ENCODE measurements at places on chromosomes 16 and 17.

DNA sequence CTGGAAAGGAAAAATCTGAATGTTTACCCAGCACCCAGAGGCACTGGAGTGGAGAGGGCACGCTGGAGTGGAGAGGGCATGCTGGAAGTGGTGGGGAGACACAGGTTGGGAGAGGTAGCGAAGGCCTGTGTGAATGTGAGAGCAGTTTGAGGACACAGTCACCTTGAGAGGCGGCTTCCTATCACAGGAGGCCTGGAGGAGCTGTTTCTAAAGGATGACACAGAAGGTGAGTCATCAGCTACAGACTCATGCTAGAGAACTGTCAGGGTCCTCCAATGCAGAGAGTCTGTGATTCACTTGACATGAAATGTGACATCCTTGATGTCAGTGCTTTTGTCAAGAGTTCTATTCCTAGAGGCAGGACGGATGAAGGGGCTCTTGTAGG is 13.8 kb downstream of the CTRL start:
- DNase-seq = no peak
- no peaks in the 10 kb centered on the region for H3K27me3 ChIP-seq
- peaks cover 8% of the 10 kb centered on the region for H3K36me3 ChIP-seq
- H3K4me3 ChIP-seq = no peak overlapping the region
- no peak overlapping the region for H3K27ac ChIP-seq

- DNase-seq = no peak
- H3K27ac ChIP-seq = no peak overlapping the region
- no peaks in the 10 kb centered on the region for H3K27me3 ChIP-seq
- peaks cover 7% of the 10 kb centered on the region for H3K4me1 ChIP-seq
Measured at GRCh38 chr17:48129981-48130380, 22.4 kb downstream of the SNX11 start.

GRCh38 chr16:64012166-64012565 is 1109.7 kb downstream of the CDH11 start:
- no peaks in the 10 kb centered on the region for H3K36me3 ChIP-seq
- DNase-seq = no peak
- no peaks in the 10 kb centered on the region for H3K27me3 ChIP-seq
- H3K4me1 ChIP-seq = no peaks in the 10 kb centered on the region
- H3K27ac ChIP-seq = no peak overlapping the region

DNA sequence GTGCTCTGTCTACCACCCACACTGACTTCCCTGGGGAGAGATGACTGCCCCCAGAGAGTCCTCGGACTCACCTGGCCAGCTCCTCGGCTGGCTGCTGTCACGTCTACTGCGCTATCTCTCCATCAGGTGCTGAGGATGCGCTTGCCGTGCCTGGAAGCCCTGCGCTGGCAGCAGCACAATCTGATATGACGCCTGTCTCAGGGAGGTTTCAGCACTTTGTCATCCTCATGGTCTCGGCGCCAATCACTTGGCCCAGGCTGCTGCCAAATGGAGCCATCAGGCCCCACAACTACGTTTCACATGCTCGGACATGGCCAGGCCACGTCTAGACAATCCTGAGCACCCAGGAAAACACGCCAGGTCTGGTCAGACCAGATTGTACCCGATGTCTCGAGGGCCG is 46.7 kb downstream of the FOXL1 start:
- H3K4me1 ChIP-seq = no peaks in the 10 kb centered on the region
- no peak overlapping the region for H3K4me3 ChIP-seq
- no peak for DNase-seq
- peaks cover 39% of the 10 kb centered on the region for H3K27me3 ChIP-seq

- peaks cover 65% of the 10 kb centered on the region for H3K4me1 ChIP-seq
- H3K27ac ChIP-seq = peak overlapping the region; percentile 98
- H3K27me3 ChIP-seq = no peaks in the 10 kb centered on the region
- H3K4me3 ChIP-seq = peak overlapping the region; percentile 98
- peaks cover 5% of the 10 kb centered on the region for H3K36me3 ChIP-seq
- peak; percentile 23 for DNase-seq
Measured at GRCh38 chr17:51258756-51259563, 889 bp downstream of the MBTD1 start.

- H3K27me3 ChIP-seq = no peaks in the 10 kb centered on the region
- no peak overlapping the region for H3K27ac ChIP-seq
- DNase-seq = no peak
- no peaks in the 10 kb centered on the region for H3K4me1 ChIP-seq
- H3K4me3 ChIP-seq = no peak overlapping the region
Measured at GRCh38 chr16:61890386-61890785, 145.9 kb downstream of the CDH8 start.

- H3K27ac ChIP-seq = peak overlapping the region; percentile 14
- H3K36me3 ChIP-seq = peaks cover 8% of the 10 kb centered on the region
- H3K27me3 ChIP-seq = peaks cover 15% of the 10 kb centered on the region
- peaks cover 11% of the 10 kb centered on the region for H3K4me1 ChIP-seq
- H3K4me3 ChIP-seq = no peak overlapping the region
Measured at GRCh38 chr16:85387171-85387507, 226.0 kb upstream of the GSE1 start.

- H3K4me3 ChIP-seq = no peak overlapping the region
- DNase-seq = no peak
- no peaks in the 10 kb centered on the region for H3K36me3 ChIP-seq
- peaks cover 5% of the 10 kb centered on the region for H3K27me3 ChIP-seq
- H3K27ac ChIP-seq = no peak overlapping the region
Measured at GRCh38 chr16:78551487-78552085, 452.1 kb downstream of the WWOX start.

DNA sequence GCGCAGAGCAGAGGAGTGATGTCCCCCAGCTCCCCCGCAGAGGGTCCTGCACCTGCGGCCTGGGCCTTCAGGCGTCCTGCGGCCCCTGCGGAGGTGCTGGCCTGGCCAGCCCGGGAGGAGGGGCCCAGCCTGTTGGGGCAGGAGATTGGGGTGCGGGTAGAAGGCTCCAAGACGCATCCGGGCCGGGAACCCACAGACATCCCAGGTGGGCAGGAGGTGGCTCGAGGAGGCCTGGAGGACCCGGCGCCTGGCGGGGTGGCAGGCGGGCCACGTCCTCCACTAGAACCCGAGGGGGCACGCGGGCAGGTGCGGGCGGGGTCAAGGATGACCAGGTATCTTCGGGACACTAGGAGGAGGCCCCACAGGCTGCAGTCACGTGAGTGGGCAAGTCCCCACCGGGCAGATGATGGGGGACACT is 647 bp upstream of the SECTM1 start:
- peak overlapping the region; percentile 94 for H3K4me3 ChIP-seq
- peaks cover 10% of the 10 kb centered on the region for H3K27me3 ChIP-seq
- H3K36me3 ChIP-seq = no peaks in the 10 kb centered on the region
- H3K27ac ChIP-seq = no peak overlapping the region
